OCI-LY7 (cell line): ENCODE measurements at places on chromosomes 12 and 14. TPM values are rescaled to one million over a fixed set of nuclear protein-coding genes. Genes with fewer than 3 reads are reported as not detected.

Gene GZMB
- not detected in 2 replicates for total RNA-seq

Gene TMEM132C
- not detected in 2 replicates for total RNA-seq

Gene SINHCAF
- 86.2 and 94.1 TPM in 2 replicates for total RNA-seq

Gene RDH12
- total RNA-seq, result not detected in 2 replicates

Gene TAS2R43
- 3.0 and 3.1 TPM in 2 replicates for total RNA-seq

Gene MUCL1
- total RNA-seq, result not detected in 2 replicates

Gene TTLL5
- total RNA-seq, result 52.7 and 55.6 TPM in 2 replicates

Gene GON7
- total RNA-seq, result 27.9 and 28.9 TPM in 2 replicates

Gene HOXC11
- total RNA-seq, result 2.7 and 3.8 TPM in 2 replicates

Gene TBX5
- total RNA-seq, result not detected in 2 replicates
